Non-pigmented ciliary epithelial cell (primary cell): ENCODE measurements at places on chromosomes 16 and 17.

DNA sequence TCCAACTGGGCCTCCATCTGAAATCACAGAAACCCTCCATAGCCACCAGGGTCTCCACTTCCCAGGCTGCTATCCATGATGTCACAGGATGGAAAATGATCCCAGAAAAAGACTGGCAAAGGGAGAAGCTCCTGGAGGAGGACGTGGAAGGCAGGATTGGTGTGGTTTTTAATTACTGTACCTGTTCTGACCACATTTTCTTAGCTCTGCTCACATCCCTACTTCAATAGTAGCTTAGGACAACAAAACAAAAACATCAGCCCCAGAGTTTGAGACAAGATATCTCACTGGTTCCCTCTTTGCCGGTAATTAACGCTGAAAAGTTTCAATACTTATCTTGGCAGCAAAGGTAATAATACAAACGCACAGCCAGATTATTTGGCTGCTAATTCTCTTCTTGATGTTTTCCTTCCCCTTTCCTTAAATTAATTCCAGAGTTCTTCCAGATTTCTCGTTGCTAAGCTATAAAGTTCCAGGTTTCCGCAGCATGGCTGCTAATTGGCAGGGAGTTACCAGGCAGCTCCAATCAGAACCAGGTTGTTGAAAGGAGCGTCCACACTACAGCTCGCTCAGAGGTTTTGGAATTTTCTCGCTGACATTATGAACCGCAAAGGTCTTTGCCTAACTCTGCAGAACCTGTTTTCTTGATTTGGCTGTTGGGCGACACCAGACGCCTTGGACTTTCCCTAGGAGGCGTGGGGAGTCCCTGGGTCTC is 263.4 kb downstream of the MRTFB start:
- DNase-seq = peak; percentile 11

DNA sequence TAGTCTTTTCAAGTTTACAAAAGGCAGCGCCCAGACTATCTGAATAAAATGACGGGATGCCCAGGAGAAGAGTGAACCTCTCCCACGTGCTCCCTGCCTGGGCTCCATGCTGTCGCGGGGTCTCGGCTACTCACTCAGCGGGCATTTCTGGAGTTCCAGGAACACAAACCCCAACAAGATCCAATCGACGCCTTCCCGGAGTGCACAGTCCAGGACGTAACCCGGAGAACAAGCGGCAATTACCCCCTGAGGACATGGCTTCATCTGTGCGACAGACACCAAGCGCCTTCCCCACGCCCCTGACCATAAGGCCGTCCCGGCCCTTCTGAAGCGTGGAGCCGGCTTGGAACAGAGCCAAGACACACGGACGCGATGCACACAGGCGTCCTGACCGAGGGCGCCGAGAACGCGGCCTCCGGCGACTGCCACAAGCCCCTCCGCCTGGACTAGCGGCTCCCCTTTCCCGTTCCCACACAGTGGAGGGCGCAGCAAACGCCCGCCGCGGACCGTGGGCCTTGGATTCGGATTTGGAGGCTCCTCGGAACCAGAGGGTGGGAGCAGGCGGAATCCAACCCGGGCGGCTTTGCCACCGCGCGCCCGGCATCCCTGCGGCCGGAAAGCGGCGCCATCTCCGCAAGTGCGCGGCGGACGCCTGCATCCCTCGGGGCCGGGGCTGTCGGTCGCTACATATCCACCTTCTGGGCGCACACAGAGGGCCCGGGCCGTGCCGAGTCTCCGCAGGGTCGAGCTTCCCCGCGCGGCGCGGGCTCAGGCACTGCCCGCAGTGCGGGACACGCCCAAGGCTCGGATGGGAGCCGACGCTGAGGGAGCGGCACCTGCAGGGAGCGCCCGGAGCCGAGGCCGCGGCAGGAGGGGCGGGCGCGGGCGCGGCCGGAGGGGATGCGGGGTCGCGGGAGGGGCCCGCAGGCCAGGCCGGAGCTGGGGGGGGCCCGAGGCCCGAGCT is 725 bp downstream of the ABCA3 start:
- no peak for DNase-seq

- no peak for DNase-seq
Observed at GRCh38 chr17:2011411-2012371, 13.4 kb downstream of the RTN4RL1 start.

DNA sequence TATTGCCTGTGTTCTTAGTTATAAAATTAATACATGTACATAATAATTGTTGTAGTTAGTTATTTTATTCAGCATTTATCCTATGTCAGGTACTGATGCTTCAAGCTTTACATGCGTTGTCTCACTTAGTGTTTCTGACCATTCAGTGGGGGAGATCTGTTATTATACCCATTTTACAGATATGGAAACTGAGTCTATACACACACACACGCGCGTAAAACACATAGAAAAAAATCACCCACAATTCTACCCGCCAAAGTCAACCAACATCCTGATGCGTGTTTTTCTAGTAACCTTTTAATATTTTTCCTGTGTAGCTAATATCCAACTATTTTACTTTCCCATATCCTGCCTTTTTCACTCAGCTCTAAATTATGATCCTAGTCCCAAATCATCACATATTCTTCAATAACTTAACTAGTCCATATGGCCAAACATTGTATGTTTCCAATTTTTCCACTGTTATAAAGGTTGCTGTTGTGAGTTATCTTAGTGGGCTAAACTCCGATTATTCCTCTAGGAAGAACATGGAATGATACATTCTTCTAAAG is 48.4 kb downstream of the BMERB1 start:
- no peak for DNase-seq

DNA sequence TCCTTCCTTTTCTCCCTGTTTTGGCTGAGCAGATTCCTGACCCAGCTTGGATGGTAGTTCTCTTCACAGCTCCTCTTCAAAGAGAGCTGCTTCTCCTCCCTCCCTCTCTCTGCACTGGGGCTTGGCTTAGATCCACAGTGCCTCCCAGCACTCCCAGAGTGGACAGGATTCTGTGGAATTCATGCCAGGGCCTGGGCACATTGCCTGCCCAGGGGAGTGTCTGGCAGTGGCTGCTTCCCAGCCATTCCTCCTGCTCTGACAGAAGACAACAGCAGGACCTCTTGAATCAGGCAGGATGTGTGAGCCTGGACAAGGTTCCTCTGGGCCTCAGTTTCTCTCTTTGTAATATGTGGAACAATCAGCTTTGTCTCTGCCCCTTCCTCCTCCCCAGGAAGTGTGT is 4.5 kb upstream of the MMP28 start:
- DNase-seq = no peak

GRCh38 chr17:68498479-68499326 is 13.5 kb upstream of the PRKAR1A start:
- no peak for DNase-seq

- peak; percentile 5 for DNase-seq
Observed at GRCh38 chr16:47777220-47777619, 316.1 kb downstream of the PHKB start.

DNA sequence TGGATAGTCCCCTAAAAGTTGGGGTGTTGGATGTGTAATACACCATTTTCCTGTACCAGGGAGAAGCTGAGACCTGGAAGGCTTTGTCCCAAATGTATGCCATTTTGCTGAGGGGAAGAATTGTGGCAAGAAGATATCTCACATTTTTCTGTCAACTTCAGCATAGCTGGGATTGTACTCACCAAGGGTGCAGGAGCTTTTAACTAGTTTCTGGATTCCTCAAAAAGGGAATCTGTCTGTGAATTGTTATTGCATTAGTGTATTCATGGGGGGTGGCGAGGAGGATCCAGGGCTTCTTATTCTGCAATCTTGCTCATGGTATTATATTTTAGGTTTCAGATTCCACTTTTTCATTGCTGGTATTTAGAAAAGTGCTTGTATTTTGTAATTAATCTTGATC is 208.2 kb upstream of the MYOCD start:
- no peak for DNase-seq

GRCh38 chr17:44910231-44911106 is 4.8 kb downstream of the GFAP start:
- DNase-seq = no peak

GRCh38 chr17:59752446-59752845 is 45.0 kb downstream of the VMP1 start:
- no peak for DNase-seq

GRCh38 chr16:63702981-63703590 is 1418.8 kb downstream of the CDH11 start:
- no peak for DNase-seq

DNA sequence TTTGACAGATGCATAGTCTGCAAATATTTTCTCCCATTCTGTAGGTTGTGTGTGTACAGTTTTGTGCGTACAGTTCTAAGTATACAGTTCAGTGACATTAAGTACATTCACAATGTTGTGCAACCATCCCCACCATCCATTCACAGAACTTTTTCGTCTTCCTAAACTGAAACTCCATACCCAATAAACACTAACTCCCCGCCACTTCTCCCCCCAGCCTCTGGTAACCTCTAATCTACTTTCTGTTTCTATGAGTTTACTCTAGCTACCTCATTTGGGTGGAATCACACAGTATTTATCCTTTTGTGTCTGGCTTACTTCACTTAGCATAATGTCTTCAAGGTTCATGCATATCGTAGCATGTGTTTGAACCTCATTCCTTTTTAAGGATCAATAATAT is 14.3 kb downstream of the PIK3R5 start:
- no peak for DNase-seq

- no peak for DNase-seq
Observed at GRCh38 chr16:78780808-78781207, 681.4 kb downstream of the WWOX start.

DNA sequence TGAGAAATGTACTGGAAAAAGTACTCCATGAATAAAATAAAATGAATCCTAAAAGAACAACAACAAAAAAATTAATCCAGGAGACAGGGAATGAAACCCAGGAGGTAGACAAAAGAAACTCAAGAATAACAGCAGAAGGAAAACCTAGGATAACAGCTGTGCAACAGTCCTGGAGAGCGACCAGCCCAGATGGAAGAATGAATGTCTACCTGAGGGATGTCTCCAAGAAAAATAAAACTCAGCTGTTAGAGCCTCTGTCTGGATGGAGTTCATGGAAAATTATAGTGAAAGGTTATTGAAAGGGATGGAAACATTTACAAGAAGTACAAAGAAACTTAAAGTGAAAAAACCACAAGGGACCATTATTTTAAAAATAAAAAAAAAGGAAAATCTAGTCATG is 135.8 kb upstream of the CA10 start:
- no peak for DNase-seq

- DNase-seq = peak; percentile 36
Observed at GRCh38 chr16:64196444-64196843, 925.4 kb downstream of the CDH11 start.

DNA sequence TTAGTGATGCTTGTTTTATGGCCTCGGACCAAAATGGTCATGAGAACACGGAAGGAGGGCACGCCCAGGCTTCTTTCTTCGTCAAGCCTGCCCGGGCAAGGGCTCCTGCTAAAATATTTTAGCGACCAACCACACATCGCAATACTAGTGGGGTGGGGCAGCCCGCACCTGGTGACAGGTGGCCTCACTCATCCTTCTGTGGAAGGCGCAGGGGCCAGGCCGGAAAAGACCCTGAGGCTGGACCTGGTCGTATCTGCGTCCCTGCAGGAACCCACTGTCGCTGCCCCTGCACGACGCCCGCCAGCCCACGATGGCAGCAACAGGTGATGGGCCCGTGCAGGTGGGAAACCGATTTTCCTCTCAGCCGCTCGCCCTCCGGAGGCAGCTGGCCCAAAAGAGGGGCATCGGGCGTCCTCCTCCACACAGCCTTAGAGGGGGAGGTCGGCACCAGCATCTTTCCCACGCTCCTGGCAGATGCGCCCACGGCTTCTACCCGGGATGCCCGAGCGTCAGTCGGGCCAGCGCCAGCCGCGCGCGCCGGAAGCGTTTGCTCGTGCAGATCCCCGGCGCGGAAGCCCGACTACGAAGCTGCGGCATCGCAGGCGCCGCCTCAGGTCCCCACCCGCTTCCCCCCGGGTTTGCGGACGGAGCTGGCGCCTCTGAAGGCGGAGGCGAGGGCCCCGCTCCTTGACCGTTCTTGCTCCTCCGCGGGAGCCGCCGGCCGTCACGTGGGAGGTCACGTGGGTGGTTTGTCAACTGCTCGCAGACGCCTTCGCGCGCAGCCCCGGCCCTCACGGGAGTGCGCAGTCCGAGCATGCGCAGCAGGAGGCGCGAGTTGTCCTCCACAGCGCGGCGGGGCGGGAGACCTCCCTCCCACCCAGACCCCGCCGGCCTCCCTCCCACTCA is 22.8 kb upstream of the FOXK2 start:
- DNase-seq = peak; percentile 58

GRCh38 chr16:66910175-66910940 is 8.3 kb downstream of the CDH16 start:
- no peak for DNase-seq

DNA sequence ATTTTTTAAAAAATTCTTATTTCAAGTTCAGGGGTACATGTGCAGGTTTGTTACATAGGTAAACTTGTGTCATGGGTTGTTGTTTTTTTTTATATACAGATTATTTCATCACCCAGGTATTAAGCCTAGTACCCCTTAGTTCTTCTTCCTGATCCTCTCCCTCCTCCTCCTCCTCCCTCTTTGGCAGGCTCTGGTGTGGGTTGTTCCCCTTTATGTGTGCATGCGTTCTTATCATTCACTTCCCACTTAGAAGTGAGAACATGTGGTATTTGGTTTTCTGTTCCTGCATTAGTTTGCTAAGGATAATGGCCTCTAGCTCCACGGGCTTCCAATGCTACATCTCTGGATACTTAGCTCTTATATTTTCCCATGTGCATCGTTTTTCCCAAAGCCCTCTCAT is 404.4 kb downstream of the HAPSTR1 start:
- no peak for DNase-seq

DNA sequence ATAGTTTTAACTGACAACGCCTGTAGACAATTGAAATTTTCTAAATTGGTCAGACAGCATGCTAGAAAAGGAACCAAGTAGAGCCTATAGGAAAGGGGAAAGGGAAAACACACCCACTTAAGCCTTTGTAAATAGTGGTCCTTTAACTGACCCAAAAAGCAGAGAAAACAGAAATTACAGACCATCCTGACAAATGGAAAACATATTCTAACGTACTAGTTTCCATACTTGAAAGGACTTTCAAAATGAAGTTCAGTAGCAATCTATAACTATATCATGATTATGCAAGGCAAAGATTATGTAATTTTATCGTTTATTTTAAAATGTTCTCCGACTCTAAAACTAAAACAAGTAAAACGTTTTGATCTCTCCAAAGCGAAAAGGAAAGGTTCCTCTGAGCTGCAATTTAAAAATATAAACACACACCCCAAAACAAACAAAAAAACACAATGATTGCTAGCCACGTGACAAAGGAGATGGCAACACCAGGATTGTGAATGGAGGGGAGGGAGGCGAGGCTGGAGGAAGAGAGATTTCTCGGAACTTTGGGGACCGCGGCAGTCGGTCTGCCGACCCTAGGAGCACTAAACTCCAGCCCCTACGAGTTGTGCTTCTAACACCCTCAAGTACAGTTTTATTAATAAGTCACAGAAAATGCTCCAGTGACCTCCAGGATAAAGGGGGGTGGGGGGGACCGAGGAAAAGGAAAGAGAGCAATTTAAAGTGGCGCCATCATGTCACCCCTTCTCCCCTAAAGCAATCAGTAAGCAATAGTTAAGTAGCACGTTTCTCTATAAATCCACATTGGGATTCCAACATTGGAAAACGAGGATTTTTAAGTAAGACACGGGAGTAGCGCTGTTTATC is 1.7 kb downstream of the KANSL1 start:
- no peak for DNase-seq

- DNase-seq = no peak
Observed at GRCh38 chr16:57818377-57819064, 16.2 kb upstream of the KIFC3 start.
